ENCODE measurements at places on chromosomes 6 and 20.

DNA sequence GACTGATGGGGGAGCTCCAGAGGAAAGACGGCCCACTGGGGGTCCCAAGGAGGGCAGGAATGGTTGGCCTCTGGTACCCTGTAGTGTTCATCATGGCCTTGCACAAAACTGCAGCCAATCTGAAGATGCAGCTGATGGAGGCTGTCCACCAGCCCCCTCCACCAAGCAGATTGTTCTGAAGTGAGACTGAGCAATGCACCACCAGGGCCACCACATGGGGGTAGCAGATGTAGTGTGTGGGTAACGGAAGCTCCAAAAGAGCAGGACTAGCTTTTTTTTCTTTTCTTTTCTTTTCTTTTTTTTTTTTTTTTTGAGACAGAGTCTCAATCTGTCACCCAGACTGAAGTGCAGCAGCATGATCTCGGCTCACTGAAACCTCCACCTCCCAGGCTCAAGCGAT, 181.0 kb upstream of the MYLIP start:
- DNase-seq = no peak

DNA sequence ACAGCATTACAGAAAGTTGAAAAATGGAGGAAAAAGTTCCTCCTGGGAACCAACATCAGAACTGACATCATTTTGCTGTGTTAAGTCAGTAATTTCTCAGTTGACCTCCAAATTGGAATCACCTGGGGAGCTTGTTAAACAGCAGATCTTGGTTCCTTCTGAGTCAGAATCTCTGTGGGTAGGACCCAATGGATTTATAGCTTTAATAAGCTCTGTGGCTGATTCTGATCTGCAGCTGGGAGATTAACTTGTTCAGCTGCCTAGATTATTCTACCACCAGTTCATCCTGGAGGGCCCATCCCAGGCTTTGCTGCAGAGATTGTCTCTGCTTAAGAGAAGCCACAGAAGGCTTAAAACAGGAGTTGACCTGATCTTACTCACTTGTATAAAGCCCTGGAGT, 90.7 kb upstream of the POPDC3 start:
- peak; percentile 18 for DNase-seq

DNA sequence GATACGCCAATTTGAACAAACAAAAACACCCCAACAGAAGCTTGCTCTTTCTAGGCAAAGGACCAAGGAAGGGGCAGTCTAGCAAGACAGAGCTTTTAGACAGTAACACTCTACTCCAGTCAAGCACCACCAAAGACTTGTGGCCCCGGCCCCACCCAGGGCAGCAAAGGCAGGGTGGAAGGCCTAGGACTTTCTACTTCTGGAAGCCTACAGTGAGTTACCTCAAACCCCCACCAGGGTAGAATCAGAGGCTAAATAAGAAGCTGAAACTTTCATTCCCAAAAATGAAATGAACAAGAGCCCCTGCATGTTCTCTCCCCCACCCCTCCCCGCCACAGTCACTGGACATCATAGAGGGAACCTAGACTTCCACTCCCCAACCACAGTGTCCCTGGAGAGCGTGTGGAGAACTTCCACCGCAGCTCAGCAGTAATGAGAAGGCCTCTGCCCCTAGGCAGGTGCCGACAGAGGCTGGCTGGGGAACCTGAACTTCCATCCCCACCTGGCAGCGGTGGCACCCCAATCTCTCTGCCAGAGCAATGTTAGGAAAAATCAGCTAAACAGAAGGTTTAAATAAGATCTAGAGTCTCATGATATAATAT, 40.0 kb downstream of the KATNA1 start:
- no peak for DNase-seq

GRCh38 chr6:56567501-56567900, 75.2 kb downstream of the DST start:
- no peak for DNase-seq

- DNase-seq = no peak
These were observed 14.1 kb upstream of the GATA5 start for GRCh38 chr20:62489932-62490263.

DNA sequence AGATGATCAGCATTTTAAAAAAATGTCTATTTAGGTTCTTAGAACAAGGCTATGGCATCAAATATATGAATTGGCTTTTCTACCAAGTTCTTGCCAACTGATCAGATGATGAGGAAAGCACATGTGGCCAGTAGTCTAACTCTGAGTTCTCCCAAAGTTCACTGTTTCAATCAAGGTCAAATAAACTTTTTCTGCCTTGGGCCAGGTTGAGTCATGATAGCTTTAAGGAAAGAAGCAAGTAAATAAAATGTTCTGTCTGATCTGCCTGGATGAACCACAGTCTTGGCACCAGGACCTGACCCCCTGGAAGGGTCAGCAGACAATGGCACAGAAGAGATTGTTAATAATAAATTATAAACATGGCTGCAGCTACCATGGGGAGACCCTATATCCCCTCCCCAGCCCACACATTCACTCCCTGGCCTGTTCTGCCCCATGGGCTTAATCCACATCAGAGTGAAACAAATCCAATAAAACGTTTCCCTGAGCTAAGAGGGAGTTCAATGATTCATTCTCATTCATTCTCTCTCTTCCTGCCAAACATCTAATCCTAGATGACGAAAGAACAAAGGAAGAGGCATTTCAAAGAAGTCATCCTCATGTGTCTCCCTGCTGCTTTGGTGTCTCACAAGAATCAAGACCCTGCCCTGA, 661.6 kb downstream of the DHX35 start:
- no peak for DNase-seq

- peak; percentile 28 for DNase-seq
These were observed 985 bp downstream of the ZBP1 start for GRCh38 chr20:57619051-57619831.
